ENCODE measurements at places on chromosomes 12 and 14.

GRCh38 chr14:74144789-74145188 is 60.0 kb downstream of the LIN52 start:
- no peak for DNase-seq

DNA sequence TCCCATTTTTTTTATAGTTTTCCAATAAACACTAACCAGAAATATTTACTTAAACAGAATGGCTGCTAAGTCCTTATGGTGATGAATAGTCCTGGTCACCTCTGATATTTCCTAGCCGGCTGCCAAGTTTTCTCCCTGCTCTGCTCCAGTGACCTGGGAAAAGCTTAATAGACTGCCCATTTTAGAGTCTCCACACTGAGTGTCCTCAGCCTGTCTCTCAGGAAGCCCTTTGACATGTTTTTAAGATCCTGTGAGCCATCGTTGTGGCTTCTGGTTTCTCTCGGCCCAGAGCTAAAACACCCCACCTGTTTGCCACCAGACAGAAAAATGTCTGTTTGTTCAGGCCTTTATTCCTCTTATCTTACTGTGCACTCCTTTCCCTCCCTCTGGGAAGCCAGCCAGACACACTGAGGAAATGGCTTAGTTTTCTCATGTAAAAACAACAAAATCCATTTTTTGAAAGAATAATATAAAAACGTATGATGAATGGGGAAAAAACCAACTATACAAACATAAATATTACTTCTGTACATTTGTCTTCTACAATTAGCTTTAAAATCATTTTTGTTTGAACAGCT is 25.4 kb upstream of the ALDH2 start:
- no peak for DNase-seq

GRCh38 chr12:19153396-19153795 is 23.9 kb downstream of the PLEKHA5 start:
- no peak for DNase-seq

GRCh38 chr14:79044894-79045624 is 874.9 kb downstream of the NRXN3 start:
- DNase-seq: peak; percentile 19

GRCh38 chr12:56300644-56301464 is 724 bp upstream of the CS start:
- DNase-seq: no peak

- DNase-seq: peak; percentile 16
These were observed 85.9 kb upstream of the FOXN3 start for GRCh38 chr14:89502966-89503365.

GRCh38 chr12:107612508-107612907 is 73.1 kb upstream of the PWP1 start:
- DNase-seq: no peak

GRCh38 chr14:70094106-70094505 is 94.6 kb downstream of the SLC8A3 start:
- no peak for DNase-seq

DNA sequence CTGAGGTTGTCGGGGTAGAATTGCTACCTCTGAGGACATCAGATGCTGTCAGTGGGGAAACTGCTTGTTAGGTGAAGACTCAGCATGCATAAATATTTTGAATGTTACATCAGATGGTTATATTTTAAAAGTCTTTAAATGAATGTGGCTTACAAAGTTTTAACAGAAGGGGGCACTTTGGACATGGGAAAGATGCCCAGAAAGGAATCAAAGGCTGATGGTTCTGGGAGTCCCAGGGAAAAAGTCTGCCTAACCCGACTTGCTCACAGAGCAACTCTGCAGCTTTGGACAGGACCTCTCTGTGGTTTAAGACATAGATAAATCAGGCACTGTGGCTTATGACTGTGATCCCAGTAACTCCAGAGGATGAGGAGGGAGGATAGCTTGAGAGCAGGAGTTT is 474.9 kb downstream of the ATP23 start:
- DNase-seq: no peak

DNA sequence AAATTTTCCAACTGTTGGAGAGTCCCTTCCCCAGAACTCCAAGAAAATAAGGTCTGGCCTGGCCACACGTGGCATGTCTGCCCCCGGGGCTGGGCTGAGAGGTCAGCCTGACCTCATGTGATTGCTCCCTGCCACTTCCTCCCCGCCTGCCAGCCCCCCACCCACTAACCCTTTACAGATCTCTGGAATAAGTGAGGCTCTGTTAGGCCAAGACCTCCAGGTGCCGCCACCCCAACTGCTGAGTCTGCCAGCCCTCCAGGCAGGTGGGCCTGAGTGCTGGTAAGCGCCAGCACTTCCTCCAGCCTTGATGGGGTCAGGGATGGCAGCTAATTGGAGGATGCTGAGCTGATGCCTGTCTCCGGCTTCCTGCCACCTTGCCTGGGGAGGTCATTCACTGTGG is 658.4 kb downstream of the MED13L start:
- DNase-seq: no peak

- DNase-seq: no peak
These were observed 390.6 kb downstream of the PRKD1 start for GRCh38 chr14:29536886-29537511.

- no peak for DNase-seq
These were observed 902 bp downstream of the EML5 start for GRCh38 chr14:88791629-88792472.

- no peak for DNase-seq
These were observed 16.2 kb downstream of the PYGL start for GRCh38 chr14:50928002-50928635.

- no peak for DNase-seq
These were observed 78.1 kb upstream of the GALNT9 start for GRCh38 chr12:132407451-132407961.

- DNase-seq: no peak
These were observed 13.0 kb downstream of the ZBTB39 start for GRCh38 chr12:56993346-56993745.

GRCh38 chr14:71327691-71328090 is 420.4 kb downstream of the PCNX1 start:
- no peak for DNase-seq

- no peak for DNase-seq
These were observed 71.3 kb downstream of the PTHLH start for GRCh38 chr12:27900920-27901879.

DNA sequence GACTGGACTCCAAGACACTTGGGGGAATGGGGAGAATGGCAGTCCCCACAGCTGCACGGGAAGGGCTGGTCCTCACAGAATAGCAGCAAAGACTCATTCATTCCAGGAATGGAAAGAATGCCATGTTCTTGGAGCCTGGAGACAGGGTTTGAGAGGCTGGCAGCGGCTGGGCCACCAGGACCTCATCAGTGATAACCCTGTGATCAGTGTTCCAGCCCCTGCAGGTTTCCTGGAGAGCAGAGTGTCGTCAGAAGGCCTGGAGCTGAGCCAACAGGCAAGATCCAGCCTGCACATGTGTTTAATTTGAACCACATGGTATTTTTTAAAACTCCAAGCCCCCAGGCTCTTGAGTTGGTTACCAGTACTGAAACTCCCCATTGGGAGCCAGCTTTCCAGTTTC is 11.3 kb downstream of the BDKRB1 start:
- peak; percentile 10 for DNase-seq

DNA sequence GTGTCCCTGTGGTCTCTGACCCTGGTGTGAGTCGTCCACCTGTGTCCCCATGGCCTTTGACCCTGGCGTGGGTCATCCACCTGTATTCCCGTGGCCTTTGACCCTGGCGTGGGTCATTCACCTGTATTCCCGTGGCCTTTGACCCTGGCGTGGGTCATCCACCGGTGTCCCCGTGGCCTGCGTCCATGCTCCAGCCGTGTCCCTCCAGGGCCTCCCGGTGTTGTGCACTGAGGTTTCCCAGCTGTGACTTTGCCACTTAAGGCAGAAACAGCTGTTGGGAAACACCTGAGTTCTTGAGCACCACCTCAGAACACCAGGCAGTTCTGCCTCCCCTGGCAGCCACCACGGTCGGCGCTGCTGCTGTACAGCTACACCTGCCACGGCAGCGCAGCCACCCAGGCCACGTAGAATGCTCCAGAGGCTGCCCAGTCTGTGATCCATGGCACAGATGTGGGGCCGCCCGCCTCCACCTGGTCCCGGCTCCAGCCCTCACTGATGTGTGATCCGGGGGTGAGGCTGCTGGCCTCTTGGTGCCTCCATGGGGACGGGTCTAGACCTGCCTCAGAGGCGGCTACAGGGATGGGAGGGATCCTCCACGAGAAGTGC is 69.1 kb upstream of the GALNT9 start:
- DNase-seq: no peak

GRCh38 chr14:72049462-72049861 is 117.2 kb downstream of the RGS6 start:
- no peak for DNase-seq

- DNase-seq: no peak
These were observed 449.4 kb upstream of the PRICKLE1 start for GRCh38 chr12:43038991-43039390.

DNA sequence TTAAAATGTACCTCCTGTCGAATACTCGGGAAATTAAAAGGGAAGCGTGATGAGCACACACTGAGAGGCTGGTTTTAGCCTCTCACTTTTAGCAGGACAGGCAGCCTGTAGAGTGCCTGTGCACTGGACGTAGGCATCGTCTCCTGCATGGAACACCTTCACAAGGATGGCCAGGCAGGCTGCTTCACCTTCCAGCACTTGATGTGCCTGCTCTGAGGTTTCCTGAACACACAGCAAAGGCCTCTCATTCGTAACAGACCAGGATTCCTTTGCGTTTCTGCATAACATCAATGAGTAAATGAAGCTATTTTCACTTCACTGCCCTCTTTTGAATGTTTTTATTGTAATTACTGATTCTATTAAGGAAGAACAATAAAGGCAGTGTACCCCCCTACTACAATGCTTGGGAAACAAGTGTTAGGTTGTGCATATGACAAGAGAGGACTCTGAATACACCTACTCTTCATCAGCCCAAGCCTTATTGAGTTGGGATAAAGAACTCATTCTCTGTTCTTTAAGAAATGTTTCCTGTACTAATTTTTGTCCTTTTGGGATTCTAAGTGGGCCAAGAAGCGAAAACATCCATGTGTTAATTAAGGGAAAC is 1077.6 kb upstream of the FOXG1 start:
- no peak for DNase-seq

DNA sequence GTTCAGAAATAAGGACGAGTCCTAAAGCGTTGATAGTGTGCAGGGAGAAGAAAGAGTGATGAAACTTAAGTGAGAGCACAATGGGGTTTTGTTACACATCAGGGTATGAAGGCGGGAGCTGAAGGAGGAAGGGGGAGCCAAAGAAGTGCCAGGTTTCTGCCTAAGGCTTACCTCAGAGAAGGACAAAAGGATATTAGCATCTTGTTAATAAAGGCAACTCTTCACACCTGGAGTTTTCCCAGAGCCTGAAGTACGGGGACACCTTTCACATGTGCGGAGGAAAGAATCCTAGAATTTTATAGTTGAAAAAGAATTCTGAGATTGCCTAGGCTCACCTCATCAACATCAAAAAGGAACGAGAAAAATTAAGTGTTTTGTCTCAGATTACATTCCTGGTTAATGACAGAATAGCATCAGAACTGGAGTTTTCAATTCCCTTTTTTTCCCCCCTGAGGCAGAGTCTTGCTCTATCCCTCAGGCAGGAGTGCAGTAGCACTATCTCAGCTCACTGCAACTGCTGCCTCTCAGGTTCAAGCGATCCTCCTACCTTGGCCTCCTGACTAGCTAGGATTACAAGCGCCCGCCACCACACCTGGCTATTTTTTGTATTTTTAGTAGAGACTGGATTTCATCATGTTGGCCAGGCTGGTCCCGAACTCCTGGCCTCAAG is 2.2 kb upstream of the SAV1 start:
- no peak for DNase-seq

GRCh38 chr14:99360774-99361595 is 89.0 kb upstream of the BCL11B start:
- DNase-seq: no peak

DNA sequence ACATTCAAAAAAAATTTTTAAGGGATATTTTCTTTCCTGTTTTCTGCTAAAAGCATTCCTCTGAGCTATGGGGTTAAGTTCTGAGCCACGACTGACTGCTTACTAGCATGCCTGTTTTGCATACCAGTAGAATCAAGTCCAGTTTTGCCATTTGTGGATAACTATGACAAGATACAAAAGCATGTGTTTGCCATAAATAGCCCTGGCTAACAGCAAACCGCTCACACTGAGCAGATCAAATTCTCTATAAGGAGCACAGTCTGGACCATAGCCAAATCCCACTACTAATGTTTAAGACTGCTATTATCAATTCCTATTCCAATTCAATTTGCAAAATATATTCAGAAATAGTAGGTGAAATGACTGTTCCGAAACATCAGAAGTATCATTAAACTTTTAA is 3.2 kb downstream of the CFL2 start:
- no peak for DNase-seq

DNA sequence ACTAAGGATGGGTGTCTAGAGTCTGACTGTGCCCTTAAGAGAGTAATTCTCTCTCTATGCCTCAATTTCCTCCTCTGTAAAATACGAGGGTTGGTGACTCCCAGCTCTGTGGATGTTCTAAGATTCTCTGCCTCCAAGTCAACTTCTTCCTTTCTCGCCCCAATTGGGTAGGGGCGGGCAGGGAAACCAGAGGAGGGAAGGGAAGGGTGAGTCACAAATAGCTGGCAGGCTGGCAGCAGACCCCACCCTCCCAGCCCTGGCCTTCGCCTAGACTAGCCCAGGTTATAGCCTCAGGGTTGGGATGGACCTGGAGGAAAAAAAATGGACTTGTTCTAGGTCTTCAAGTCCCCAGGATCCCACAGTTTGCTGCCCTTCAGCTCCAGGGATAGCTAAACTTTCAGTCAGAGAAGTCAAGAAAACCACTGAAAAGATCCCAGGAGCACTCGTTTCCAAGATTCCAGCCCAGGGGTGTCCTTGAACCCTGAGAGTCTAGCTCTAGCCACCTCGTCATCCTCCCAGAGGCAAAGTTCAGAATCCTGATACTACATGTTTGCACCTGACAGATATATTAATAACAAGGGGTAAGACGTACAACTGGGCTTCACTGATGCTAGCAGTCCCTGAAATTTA is 2.3 kb downstream of the DGKA start:
- no peak for DNase-seq

DNA sequence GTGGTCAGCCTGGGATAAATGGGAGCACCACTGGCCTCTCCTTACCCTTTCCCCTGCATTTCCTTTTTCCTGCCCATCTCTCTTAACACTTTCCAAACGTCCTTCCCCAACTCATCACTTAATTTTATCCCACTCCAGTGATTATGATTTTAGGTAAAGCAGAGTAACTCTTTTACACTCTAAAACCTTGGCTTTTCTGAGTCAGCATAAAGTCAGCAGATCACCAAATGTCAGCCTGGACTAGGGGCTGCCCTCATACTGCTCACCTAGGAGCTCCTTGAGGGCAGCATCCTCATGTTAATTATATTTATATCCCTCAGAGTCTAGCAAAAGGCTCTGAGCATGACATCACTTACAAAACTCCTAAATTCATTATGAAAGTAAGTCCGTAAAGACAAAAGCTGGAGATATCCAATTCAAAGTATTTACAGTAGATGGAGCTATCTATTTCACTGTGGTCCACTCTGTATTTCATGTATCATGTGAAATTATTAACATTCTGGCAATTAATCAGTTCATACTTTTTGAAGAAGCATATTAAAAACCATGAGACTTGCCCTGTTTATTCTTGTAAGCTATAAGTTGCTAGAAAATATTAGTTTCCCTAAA is 17.0 kb upstream of the DICER1 start:
- no peak for DNase-seq

GRCh38 chr12:52063082-52063924 is 6.5 kb upstream of the ATG101 start:
- DNase-seq: no peak

All from NCI-H1048 (cell line).